ENCODE measurements at places on chromosomes 16 and 17.

- H3K36me3 ChIP-seq, result no peaks in the 10 kb centered on the region
- H3K27me3 ChIP-seq, result no peaks in the 10 kb centered on the region
- DNase-seq, result no peak
- no peak overlapping the region for H3K27ac ChIP-seq
- H3K4me1 ChIP-seq, result no peaks in the 10 kb centered on the region
These were observed 96.5 kb downstream of the WSCD1 start for GRCh38 chr17:6166492-6167179.

- no peak overlapping the region for H3K4me3 ChIP-seq
- H3K27ac ChIP-seq, result no peak overlapping the region
- no peaks in the 10 kb centered on the region for H3K27me3 ChIP-seq
- H3K4me1 ChIP-seq, result peaks cover 19% of the 10 kb centered on the region
These were observed 136.0 kb upstream of the TNRC6C start for GRCh38 chr17:77822302-77823030.

DNA sequence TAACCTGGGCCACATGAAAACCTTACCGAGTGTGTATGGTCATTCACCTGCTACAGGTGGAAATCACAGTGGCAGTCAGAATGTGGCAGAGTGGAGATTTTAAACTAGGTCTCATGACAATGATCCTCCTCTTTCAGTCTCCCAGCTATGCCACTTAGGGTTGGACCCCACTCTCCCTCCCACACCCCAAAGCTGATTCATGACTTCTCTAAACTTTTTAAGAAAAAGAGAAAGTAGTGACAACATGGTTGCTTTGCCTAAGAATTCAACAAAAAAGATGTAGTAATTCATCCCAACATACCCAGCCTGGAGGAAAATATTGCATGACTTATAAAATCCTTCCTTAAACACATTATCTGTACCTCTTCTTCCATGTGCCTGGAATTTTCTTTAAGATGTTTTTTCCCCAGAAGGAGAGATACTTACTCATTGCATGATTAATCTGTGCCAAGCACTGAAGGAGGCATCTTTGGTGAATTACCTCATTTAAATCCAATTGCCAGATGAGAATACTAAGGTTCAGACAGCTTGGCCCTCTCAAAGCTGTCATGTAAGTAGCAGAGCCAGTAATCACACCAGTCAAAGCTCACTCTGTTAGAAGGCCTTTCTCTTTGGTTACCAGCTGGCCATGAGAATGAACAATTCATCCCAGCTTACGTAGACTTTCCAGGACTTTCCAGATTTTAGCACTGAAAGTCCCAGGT lies 119.9 kb downstream of the COPRS start:
- H3K4me1 ChIP-seq, result peaks cover 53% of the 10 kb centered on the region
- no peak overlapping the region for H3K4me3 ChIP-seq
- peak overlapping the region; percentile 53 for H3K27ac ChIP-seq
- no peaks in the 10 kb centered on the region for H3K36me3 ChIP-seq

DNA sequence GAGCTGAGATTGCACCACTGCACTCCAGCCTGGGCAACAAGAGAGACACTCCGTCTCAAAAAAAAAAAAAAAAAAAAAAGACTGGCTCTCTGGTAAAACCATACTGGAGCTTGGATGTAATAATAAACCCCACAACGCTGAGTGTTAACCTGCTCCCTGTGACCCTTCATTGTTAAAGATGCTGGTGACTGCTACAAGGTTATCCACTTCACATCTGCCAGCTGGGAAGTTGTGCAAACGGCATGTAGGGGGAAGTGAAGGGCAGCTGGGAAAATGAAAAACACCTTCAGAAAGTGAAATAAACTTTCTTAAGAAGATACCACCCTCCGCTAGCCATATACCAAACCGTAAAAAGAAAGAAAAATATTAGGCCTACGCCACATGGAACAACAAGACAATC lies 131.0 kb upstream of the NUDT7 start:
- no peaks in the 10 kb centered on the region for H3K27me3 ChIP-seq
- DNase-seq, result no peak
- H3K27ac ChIP-seq, result no peak overlapping the region

GRCh38 chr17:68306819-68307218 lies 15.5 kb downstream of the ARSG start:
- no peak overlapping the region for H3K27ac ChIP-seq
- no peaks in the 10 kb centered on the region for H3K27me3 ChIP-seq
- H3K36me3 ChIP-seq, result no peaks in the 10 kb centered on the region
- no peak overlapping the region for H3K4me3 ChIP-seq
- H3K4me1 ChIP-seq, result no peaks in the 10 kb centered on the region
- DNase-seq, result no peak

GRCh38 chr17:38867179-38867967 lies 2.5 kb upstream of the LASP1 start:
- no peaks in the 10 kb centered on the region for H3K36me3 ChIP-seq
- H3K27me3 ChIP-seq, result no peaks in the 10 kb centered on the region
- peak overlapping the region; percentile 91 for H3K4me3 ChIP-seq
- DNase-seq, result no peak

DNA sequence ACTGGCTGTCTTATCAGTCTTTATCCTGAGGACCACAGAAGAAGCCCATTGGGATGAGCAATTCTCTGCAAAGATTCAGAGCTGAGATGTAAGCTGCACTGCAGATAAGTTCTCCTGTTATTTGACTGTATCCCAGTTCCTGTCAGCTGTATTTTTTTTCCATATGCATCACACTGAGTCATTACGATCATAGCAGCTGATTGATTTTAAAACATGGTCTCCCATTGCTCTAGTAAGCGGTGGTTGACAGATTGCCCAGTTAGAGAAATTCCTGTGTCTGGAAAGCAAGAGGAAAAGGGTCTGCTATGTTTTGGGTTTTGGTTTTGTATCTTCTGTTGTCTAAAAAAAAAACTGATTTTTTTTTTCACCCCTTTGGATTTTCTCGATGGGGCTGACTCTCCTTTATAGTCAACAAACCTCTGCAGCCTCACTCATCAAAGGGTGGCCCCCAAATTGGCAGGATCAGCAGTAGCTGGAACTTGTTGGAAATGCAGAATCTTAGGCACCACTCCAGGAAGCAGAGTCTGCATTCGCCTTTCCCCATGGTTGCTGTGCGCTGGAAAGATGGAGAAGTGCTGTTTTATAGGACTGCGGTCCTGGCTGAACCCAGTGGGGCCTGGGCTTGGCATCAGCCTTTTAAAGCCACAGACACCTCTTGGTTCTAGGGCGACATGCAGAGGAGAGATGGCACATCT lies 220.1 kb upstream of the MPHOSPH6 start:
- H3K27ac ChIP-seq, result no peak overlapping the region
- H3K4me1 ChIP-seq, result no peaks in the 10 kb centered on the region
- DNase-seq, result peak; percentile 58
- no peaks in the 10 kb centered on the region for H3K27me3 ChIP-seq

GRCh38 chr17:8924595-8924994 lies 40.9 kb downstream of the PIK3R5 start:
- H3K4me1 ChIP-seq, result no peaks in the 10 kb centered on the region
- H3K36me3 ChIP-seq, result no peaks in the 10 kb centered on the region
- H3K4me3 ChIP-seq, result no peak overlapping the region
- no peak overlapping the region for H3K27ac ChIP-seq

DNA sequence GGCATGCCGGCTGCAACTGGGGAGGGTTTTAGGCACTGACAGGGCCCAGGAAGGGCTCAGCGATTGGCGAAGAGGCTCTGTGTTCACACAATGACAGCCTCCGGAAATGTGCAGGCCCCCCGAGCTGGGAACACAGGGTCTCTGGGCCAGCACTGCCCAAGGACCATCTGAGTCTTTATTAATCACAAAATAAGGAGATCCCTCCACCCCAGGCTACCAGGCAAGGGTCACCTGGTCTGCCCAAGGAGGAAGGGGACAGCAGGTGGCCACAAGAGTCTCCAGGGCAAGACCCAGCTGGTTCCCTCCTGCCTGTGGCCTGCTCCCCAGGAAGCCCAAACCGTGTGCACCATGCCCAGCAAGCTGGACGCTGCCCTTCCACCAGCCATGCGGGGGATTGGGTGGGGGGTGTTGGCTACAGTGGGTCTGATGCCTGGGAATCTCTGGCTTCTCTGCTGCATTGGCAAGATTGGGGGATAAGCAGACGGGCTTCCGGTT lies 52.1 kb upstream of the TNRC6C start:
- H3K36me3 ChIP-seq, result no peaks in the 10 kb centered on the region
- no peak for DNase-seq
- no peak overlapping the region for H3K27ac ChIP-seq
- no peaks in the 10 kb centered on the region for H3K27me3 ChIP-seq
- peaks cover 6% of the 10 kb centered on the region for H3K4me1 ChIP-seq

GRCh38 chr17:57048096-57048495 lies 37.0 kb upstream of the AKAP1 start:
- DNase-seq, result no peak
- H3K27ac ChIP-seq, result no peak overlapping the region
- peaks cover 15% of the 10 kb centered on the region for H3K4me1 ChIP-seq
- H3K27me3 ChIP-seq, result no peaks in the 10 kb centered on the region
- no peaks in the 10 kb centered on the region for H3K36me3 ChIP-seq

GRCh38 chr16:87464691-87465300 lies 28.0 kb downstream of the ZCCHC14 start:
- peak overlapping the region; percentile 94 for H3K27ac ChIP-seq
- no peaks in the 10 kb centered on the region for H3K27me3 ChIP-seq
- H3K4me1 ChIP-seq, result peaks cover 71% of the 10 kb centered on the region

GRCh38 chr16:6777624-6778023 lies 555.0 kb upstream of the RBFOX1 start:
- DNase-seq, result no peak
- H3K36me3 ChIP-seq, result no peaks in the 10 kb centered on the region
- no peak overlapping the region for H3K4me3 ChIP-seq
- no peaks in the 10 kb centered on the region for H3K27me3 ChIP-seq
- no peak overlapping the region for H3K27ac ChIP-seq

DNA sequence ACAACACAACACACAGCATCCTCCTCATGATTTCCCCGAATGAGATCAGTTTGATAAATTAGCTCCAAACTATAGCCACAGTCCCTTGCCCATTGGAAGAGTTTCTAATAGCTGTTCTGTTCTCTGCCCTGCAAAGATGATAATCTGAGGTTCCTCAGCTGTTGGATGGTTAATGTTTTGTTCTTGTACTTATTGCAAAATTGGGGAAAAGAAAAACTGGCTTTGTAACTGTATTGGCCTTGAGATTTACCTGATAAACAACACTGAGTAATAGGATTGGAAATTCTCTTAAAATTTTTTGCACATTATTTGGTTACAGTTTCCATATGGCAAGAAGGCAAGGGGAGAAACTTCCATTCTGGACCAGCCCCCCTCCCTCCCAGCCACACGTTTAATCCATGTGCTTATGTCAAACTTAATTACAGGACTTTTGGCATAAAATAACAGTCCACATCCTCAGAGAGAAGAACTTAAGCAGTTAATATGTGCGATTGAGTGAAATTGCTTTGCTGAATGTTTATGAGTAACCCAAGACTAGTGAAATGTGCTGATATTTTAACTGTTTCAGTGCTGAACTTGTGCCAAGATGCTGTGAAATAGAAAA lies 119.1 kb upstream of the ZFHX3 start:
- H3K4me3 ChIP-seq, result peak overlapping the region; percentile 10
- no peaks in the 10 kb centered on the region for H3K36me3 ChIP-seq
- peaks cover 6% of the 10 kb centered on the region for H3K4me1 ChIP-seq
- no peaks in the 10 kb centered on the region for H3K27me3 ChIP-seq
- H3K27ac ChIP-seq, result no peak overlapping the region
- no peak for DNase-seq

- H3K27me3 ChIP-seq, result no peaks in the 10 kb centered on the region
- H3K36me3 ChIP-seq, result no peaks in the 10 kb centered on the region
- peak overlapping the region; percentile 21 for H3K4me3 ChIP-seq
- peak overlapping the region; percentile 58 for H3K27ac ChIP-seq
- H3K4me1 ChIP-seq, result peaks cover 11% of the 10 kb centered on the region
- no peak for DNase-seq
These were observed 96.2 kb upstream of the CDYL2 start for GRCh38 chr16:80900593-80900954.

- no peaks in the 10 kb centered on the region for H3K4me1 ChIP-seq
- H3K36me3 ChIP-seq, result no peaks in the 10 kb centered on the region
- no peak overlapping the region for H3K4me3 ChIP-seq
- H3K27ac ChIP-seq, result no peak overlapping the region
These were observed 658.9 kb downstream of the TOX3 start for GRCh38 chr16:51888016-51888415.

- H3K27me3 ChIP-seq, result peaks cover 4% of the 10 kb centered on the region
- peaks cover 71% of the 10 kb centered on the region for H3K4me1 ChIP-seq
- H3K27ac ChIP-seq, result no peak overlapping the region
- DNase-seq, result no peak
- no peaks in the 10 kb centered on the region for H3K36me3 ChIP-seq
These were observed 773 bp downstream of the NTN3 start for GRCh38 chr16:2471653-2472487.

- H3K27ac ChIP-seq, result peak overlapping the region; percentile 87
- no peaks in the 10 kb centered on the region for H3K36me3 ChIP-seq
- H3K27me3 ChIP-seq, result no peaks in the 10 kb centered on the region
- DNase-seq, result no peak
- peaks cover 14% of the 10 kb centered on the region for H3K4me1 ChIP-seq
These were observed 12.9 kb upstream of the CMIP start for GRCh38 chr16:81431554-81432353.

DNA sequence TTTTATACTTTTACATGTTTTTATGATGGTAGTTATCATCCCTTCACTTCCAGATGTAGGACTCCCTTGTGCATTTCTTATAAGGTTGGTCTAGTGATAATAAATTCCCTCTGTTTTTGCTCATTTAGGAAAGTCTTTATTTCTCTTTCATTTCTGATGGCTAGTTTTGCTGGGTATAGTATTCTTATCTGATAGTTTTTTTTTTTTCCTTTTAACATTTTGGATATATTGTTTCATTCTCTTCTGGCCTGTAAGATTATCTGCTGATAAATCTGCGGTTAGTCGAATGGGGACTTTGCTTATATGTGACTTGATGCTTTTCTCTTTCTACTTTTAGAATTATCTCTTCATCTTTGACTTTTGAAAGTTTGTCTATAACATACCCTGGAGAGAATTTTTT lies 153.1 kb upstream of the MPHOSPH6 start:
- no peak overlapping the region for H3K4me3 ChIP-seq
- no peak for DNase-seq
- H3K27me3 ChIP-seq, result no peaks in the 10 kb centered on the region
- no peak overlapping the region for H3K27ac ChIP-seq

- no peaks in the 10 kb centered on the region for H3K4me1 ChIP-seq
- no peak overlapping the region for H3K4me3 ChIP-seq
- no peaks in the 10 kb centered on the region for H3K27me3 ChIP-seq
- no peak for DNase-seq
- no peaks in the 10 kb centered on the region for H3K36me3 ChIP-seq
These were observed 77.1 kb upstream of the RPL38 start for GRCh38 chr17:74126179-74126900.

GRCh38 chr16:7688811-7689210 lies 356.2 kb downstream of the RBFOX1 start:
- DNase-seq, result no peak
- H3K27ac ChIP-seq, result no peak overlapping the region
- no peaks in the 10 kb centered on the region for H3K4me1 ChIP-seq
- no peak overlapping the region for H3K4me3 ChIP-seq
